ENCODE measurements at places on chromosomes 1 and 21.

- no peak for DNase-seq
Observed at GRCh38 chr1:215360758-215361157, 206.3 kb upstream of the KCTD3 start.

DNA sequence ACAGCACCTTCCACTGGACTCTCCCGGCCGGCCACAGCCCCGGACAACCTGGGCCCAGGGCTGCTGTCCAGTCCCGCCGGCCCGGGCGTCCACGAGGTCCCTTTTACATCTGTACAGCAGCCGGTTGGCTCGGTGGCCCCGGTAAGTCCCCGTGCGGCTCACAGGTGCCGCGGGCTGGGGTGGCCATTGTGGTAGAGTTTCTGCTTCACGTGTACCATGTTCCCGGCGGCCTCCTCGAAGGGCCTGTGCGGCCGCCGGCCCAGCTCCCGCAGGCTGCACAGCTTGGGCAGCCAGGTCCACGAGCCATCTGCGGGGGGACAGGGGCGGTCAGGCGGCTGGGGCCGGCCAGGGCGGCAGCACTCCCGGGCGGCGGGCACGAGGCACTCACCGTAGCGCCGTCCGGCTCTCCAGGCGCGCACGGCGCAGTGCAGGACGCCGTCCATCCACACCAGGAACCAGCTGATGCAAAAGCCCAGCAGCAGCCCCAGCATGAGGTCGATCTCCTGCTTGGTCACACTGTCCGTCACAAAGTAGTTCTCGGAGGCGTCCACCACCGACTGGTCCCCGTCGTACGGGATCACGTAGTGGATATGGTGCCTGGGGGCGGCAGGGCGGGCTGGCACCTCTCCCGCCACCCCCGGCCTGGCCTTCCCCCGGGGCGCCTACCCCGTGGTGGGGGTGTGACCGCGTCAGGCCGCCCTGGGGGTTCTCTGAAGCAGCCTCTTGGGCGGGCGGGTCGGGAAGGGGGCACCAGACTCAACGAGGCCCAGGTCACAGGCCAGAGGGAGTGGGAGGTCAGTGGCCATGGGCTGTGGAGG lies 5.0 kb downstream of the TMEM240 start:
- no peak for DNase-seq

DNA sequence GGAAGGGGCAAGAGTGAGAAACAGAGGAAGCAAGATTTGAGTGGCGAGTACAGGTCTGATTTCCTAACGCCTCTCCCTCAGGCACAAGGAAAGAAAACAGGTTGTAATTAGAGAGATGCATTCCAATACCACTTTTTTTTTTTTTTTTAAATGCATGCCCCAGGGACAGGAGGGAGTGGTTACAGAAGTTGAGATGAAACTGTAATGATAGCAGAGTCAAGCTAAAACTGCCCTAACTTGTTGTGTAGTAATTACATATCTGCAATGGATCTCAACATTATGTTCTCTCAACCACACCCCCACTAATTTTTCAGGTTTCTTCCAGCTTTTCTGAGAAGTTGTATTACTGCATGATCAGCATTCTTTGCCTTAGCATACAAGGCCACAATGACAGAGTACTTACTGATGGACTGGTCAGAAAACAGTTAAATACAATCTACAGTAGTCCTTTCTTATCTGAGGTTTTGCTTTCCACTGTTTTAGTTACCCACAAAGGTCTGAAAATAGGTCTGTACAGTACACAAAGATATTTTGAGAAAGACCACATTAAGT lies 5.5 kb downstream of the ETV3 start:
- no peak for DNase-seq

DNA sequence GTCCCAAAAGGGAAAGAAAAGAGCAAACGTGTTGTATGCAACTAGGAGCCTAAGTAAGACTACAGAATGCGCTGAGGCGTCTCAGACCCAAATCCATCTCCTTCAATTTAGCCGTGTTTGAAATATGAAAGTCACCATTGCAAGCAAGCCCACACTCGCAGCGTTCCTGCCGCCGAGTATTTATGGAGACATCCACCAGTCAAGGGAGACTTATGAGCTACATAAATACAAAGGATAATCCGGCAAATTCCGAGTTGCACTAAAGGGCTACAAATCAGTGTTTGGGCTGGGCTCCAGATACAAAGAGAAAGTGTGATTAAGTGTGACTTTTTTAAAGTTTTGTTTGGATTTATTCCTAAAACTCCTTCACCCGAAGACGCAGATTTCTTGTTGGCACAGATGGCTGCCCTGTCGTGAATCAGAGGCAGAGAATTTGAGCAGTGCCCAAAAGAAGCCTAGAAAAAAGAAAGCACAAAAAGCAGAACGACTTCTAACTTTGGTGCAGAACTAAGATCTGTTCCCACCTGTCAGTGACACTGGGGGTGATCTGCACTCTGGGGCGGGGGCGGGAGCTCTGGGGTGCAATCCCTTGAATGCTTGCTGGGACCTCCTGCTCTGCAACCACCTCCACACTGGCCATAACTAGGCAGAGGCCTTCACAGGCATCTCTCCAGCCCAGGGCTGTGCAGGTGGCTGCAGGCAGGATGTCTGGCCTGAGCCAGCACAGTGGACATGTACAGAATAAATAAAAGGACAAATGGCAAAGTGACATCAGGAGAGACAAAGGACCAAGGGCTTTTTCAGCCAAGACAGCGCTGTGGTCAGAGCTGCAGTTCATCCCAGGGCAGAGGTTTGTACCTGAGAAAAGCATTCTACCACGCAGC lies 489.7 kb downstream of the NPHP4 start:
- no peak for DNase-seq

DNA sequence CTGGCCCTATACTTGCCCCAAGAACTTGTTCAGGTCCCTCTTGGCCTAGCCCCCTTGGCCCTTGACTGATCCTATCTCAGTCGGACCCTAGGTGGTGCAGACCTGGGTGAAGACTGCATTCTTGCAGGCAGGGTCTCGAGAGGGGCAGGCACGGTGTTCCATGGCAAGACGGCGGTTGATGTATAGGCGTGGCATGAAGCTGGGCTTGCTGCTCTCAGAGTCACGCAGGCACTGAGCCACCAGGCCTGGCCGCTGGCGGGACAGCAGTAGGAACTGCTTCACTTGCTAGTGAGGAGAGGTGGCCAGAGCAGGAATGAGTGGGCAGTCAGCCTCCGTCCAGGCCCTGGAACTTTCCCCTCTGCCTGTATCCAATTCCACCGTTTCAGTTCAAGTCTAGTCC lies 3.8 kb downstream of the HECTD3 start:
- no peak for DNase-seq

GRCh38 chr1:26067432-26067911 lies at the start of gene TRIM63:
TRIM63 (minus strand) TSS chr1:26067630; CDS start chr1:26067494, 136 bp downstream.
- no peak for DNase-seq

GRCh38 chr1:213623862-213624261 lies 363.9 kb upstream of the PROX1 start:
- DNase-seq: no peak
